ENCODE measurements at places on chromosomes 2 and 18.
A peak's percentile ranks its signal among the peaks of the same experiment; 100 is the strongest.

DNA sequence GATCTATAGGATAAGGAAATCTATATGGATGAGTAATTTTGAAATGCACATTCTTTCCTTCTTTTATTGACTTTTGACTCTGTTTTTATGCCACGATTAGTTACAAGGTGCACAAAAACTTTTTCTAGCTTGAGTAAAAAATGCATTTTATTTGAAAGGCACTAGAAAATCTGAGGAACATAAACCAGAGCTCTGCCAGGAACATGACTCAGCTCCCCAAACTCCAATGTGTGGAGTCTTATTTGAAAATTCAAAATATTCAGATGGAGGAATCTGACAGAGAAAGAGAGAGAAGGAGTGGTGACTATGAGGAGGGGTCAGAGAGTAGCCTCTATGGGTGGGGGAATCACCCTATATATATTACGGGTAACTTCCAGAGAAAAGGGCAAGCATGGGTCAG, 231.0 kb downstream of the DCC start:
- H3K27me3 ChIP-seq = no peaks in the 10 kb centered on the region
- H3K4me1 ChIP-seq = no peaks in the 10 kb centered on the region
- no peaks in the 10 kb centered on the region for H3K36me3 ChIP-seq
- H3K4me3 ChIP-seq = no peak overlapping the region

DNA sequence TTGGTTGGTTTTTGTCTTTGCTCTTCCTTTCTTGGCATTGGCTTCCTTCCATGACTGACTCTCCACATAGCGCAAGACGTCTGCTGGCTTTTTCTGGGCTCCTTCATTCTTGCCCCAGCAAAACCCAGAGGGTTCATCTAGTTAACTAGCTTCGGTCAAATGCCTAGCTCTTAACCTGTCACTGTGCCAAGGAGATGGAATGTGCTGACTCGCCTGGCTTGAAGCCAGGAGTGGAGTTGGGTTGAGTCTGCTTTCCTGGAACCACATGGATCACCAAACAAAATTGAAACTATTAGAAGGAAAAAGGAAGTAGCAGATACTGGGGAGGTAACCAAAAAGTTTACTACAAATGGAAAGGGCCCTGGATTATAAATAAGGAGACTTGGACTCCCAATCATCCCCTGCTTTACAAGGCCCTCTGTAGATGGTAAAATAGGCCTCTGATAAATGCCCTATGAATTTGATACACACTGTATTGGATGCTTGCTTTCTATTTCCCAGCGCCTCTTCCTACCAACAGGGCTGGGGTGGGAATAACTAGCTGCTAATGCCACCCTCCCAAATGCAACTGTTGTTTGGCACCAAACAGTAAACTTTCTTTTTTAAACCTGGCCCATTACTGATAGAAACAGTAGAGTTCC, 11.3 kb downstream of the MALT1 start:
- no peaks in the 10 kb centered on the region for H3K4me1 ChIP-seq
- DNase-seq = peak; percentile 38
- H3K27me3 ChIP-seq = no peaks in the 10 kb centered on the region
- H3K4me3 ChIP-seq = no peak overlapping the region
- H3K36me3 ChIP-seq = peaks cover 2% of the 10 kb centered on the region
- no peak overlapping the region for H3K27ac ChIP-seq

DNA sequence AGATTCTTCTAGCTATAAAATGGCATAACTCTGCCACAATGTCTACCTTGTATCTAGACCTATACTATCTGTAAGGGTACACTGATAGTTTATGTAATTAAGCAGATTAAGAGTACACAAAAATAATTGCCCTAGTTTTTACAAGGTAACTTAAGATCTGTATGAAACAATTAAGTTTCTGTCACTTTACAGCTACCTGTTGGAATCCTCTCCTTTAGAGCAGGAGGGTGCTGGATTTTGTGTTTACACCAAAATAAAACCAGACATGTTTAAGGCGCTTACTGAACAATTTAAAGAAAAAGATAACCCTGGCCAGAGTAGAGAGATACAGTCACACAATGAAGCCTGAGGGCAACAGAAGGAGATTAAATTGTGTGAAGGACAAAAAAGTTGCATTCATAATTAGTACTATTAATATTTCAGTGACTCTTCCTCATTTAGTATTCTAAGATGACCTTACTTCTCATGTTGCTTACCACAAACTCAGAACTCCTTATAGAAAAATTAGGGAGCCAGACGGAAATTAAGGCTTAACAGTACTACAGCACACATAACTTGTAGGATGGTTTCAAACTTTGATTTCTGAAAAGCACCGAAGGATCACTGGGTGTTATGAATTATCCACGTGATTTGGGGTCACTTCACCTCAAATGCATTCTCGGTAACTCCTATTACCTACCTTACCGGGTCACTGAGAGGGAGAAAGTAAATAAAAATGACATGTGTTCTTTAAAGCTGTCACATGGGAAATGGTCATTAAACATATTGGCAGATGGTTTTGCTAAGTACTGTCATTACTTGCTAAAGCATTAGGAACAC, 1.0 kb downstream of the DARS1 start:
- H3K27me3 ChIP-seq = no peaks in the 10 kb centered on the region
- H3K4me3 ChIP-seq = peak overlapping the region; percentile 92
- no peak for DNase-seq
- H3K27ac ChIP-seq = no peak overlapping the region

- peaks cover 2% of the 10 kb centered on the region for H3K4me1 ChIP-seq
- no peaks in the 10 kb centered on the region for H3K36me3 ChIP-seq
- no peaks in the 10 kb centered on the region for H3K27me3 ChIP-seq
- H3K4me3 ChIP-seq = no peak overlapping the region
These were observed 26.1 kb downstream of the DIPK1C start for GRCh38 chr18:74430806-74431571.

- no peak overlapping the region for H3K4me3 ChIP-seq
- DNase-seq = no peak
- peaks cover 2% of the 10 kb centered on the region for H3K36me3 ChIP-seq
- H3K27ac ChIP-seq = no peak overlapping the region
- H3K27me3 ChIP-seq = no peaks in the 10 kb centered on the region
- H3K4me1 ChIP-seq = no peaks in the 10 kb centered on the region
These were observed 26.8 kb upstream of the ERCC3 start for GRCh38 chr2:127320586-127321275.

Data from mesendoderm (in vitro differentiated cells).